ENCODE measurements at places on chromosomes 16 and 17.

GRCh38 chr16:50309527-50310307 is 43.4 kb downstream of the ADCY7 start:
- DNase-seq: no peak

GRCh38 chr17:39660397-39661385 is 4.5 kb upstream of the TCAP start:
- DNase-seq: no peak

DNA sequence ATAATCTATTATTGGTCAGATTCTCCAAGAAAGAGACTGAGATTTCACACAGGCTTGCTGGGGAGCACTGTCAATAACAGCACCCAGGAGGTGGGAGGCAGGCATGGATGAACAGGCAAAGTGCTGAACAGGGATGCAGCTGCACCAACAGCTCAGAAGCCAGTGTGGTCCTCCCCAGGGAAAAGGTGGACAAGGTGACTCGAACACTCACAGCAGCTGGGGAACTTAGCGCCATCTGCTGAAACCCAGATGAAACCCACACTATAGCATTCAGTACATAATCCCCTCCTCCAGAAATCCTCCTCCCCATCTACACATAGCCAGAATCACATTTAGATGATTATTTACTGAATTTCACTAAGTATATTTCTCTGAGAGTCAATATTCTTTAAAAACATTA is 255.2 kb upstream of the WSB1 start:
- no peak for DNase-seq

DNA sequence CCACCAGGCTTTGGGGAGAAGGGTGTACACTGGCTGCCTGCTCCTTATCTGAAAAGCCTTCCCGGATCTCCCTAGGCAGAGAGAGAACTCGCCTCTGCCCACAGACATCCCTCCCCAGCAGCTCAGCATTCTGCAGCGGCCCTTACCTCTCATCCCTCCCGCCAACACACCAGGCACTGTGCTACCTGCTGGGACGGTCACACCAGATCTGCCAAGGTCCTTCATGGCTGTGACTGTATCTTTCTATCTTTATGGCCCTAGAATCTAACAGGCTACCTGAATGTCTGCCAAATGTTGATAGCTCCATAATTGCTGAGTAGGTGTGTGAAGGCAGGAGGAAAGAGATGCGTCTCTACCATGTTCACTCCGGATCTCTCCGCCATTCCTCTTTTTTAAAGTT is 7.9 kb downstream of the TSNAXIP1 start:
- no peak for DNase-seq

GRCh38 chr16:27779641-27780164 is 229.8 kb downstream of the KATNIP start:
- no peak for DNase-seq

DNA sequence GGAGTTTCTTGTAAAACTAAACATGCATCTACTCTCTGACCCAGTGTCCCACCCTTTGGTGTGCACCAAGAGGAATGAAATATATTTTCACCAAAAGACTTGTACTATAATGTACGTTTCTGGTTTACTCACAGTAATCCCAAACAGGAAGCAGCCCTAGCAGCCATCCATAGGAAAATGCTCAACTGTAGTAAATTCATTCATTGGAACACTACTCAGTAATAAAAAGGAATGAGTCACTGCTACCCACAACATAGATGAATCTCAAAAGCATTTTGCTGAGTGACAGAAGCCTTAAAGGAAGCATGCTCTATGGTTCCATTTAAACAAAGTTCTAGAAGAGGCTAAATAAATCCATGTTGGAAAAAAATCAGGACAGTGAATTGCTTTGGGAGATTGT is 37.6 kb upstream of the DHRS7B start:
- peak; percentile 87 for DNase-seq

DNA sequence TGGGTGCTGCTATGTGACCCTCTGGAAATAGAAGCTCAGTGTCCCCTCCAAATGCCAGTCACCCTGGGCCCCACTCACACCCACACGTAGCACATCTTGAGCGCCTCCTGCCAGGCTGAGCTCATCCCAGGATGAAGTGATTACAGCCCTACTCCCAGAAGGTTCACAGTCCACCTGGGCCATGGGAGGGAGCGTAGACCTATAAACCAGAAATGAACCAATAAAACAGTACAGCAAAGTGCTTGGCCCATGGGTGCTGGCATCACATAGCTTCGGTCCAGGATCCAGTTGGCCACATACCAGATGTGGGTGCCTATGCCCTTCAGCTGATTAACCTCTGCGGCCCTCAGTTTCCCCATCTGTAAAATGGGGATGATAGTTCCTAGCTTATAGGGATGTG is 2.2 kb upstream of the BICDL2 start:
- DNase-seq: no peak

- DNase-seq: no peak
Observed at GRCh38 chr16:1525871-1526607, 7.4 kb upstream of the TMEM204 start.

DNA sequence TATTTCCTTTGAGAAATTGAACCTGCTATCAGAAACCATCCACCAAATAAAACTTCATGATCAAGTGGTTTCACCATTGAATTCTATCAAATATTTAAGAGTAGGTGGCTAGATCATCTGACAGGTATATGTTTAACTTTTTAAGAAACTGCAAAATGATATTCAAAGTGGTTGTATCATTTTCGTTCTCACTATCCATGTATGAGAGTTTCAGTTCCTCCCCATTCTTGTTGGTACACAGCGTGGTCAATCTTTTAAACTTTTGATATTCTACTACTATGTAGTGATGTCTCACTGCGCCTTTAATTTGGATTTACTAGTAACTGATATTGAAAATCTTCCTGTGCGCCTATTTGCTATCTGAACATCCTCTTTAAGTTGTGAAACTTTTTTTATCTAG is 163.7 kb downstream of the CYB561 start:
- DNase-seq: no peak

DNA sequence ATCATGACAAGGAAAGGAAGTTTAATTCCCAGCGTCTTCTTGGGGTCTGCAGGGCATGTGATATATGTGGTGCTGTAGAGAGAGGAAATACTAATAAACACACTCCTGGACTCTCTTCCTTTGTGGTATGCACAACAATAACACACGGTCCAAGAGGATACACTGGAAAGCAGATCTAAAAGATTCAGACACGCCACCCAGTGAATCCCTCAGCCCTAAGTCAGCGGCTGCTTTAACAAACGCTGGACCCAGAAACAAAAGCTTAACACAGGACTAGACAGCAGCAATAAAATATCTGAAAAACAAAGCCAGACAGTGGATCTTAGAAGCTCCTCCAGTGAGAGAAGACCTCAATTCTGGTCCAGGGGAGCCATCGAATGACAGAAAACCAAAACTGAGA is 13.1 kb downstream of the CFAP20 start:
- no peak for DNase-seq

GRCh38 chr16:26374279-26374925 is 682.6 kb downstream of the HS3ST4 start:
- no peak for DNase-seq

DNA sequence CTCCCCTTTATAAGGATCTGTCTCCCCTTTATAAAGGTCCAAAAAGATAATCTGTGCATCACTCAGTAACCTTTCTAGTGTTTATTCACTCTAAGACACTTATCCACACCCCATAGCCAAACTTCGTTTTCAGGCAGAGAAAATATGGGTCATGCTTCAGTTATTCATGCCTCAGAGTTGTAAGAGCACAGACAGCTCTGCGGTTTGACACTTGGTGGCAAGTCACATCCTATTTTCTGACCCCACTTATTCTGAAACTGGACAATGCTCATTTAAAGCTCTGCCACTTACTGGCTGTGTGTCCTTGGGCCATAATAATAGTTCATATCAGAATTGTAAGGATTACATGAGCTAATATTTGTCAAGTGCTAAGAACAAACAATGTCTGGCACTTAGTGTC is 2.0 kb upstream of the KRTAP2-1 start:
- peak; percentile 49 for DNase-seq

DNA sequence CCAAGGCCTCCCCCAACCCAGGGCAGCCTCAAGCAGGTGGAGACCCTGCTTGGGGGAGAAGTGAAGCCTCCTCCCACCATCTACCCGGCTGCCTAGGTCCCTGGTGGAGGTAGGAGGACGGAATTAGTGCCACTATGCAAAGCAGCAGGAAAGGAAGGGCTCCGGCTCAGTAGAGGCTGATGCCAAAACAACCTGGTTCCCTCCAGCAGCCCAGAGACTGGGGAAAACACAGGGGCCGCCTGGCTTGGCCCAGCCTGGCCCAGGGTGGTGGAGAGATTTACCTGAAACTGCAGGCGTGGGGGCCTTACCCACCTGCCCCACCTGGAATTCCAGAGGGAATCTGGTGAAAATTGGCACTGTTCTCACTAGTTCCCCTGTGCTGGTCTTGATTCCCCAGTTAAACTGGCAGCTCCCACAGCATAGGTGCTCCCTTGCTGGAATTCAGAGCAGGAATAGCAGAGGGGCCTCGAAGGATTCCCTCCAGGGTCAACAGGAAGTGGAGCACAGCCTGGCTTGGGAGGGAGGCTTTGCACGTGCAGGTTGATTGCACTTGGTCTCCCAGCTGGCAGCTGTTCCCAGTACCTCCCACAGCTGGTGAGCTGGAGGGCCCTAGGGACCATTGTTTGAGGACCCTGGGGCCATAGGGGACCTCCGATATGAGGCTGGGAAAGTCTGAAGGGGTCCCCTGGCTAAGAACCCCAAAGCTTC is 4.5 kb downstream of the CD79B start:
- no peak for DNase-seq

- no peak for DNase-seq
Observed at GRCh38 chr16:79592186-79592585, 8.4 kb downstream of the MAF start.

- DNase-seq: no peak
Observed at GRCh38 chr17:30552994-30553566, 75.9 kb downstream of the GOSR1 start.

GRCh38 chr17:75240394-75241142 is 20.8 kb downstream of the GGA3 start:
- no peak for DNase-seq

- peak; percentile 68 for DNase-seq
Observed at GRCh38 chr17:62704381-62704971, 77.0 kb downstream of the MRC2 start.

GRCh38 chr16:88730632-88731607 is 24.6 kb downstream of the CTU2 start:
- no peak for DNase-seq

- no peak for DNase-seq
Observed at GRCh38 chr17:34305061-34305460, 14.2 kb upstream of the CCL8 start.

GRCh38 chr16:21566891-21567414 is 32.4 kb upstream of the METTL9 start:
- DNase-seq: no peak

GRCh38 chr17:75822119-75822799 is 21.9 kb downstream of the UNC13D start:
- no peak for DNase-seq

DNA sequence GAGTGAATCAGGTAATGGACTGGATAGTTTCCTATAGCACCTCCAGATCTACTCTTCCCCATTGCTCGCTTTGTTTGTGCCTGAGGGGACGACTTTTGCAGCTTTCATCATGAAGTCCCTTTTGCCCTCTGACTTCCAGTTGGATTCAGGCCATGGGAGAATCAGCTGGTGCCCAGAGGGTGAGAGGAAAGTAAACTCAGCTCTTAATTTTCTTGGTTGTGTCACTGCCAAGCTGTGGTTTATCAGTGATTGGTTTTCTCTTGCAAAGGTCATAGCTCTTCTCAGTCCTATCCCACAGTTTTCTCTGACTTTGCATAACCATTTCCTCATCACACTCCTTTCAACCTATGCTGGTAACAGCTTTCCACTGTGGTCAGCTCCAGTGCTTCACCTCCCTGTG is 200.1 kb downstream of the KCNJ2 start:
- peak; percentile 87 for DNase-seq

- DNase-seq: no peak
Observed at GRCh38 chr17:35953720-35954119, 10.2 kb upstream of the LYZL6 start.

DNA sequence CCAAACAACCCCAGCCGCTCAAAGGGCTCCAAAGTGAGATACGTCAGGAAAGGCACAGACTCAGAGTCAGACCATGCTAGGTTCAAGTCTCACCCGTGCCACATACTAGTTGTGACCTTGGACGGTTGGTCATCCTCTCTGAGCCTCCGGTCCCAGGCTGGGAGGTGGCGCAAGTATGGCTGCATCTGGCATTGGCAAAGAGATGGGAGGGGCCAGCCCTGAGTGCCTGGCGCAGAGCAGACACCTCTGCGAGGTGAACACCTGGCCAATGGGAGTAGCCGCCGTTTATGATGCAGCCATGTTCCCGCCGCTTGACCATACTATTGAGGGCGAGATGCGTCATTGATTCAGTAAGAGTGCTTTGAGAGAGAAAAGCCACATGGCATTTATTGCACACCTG is 97.8 kb upstream of the PLCG2 start:
- no peak for DNase-seq

- DNase-seq: no peak
Observed at GRCh38 chr16:56047307-56048234, 143.7 kb upstream of the GNAO1 start.

GRCh38 chr16:10578474-10579316 is 1.7 kb downstream of the EMP2 start:
- DNase-seq: no peak

GRCh38 chr17:59244081-59244480 is 23.8 kb downstream of the GDPD1 start:
- no peak for DNase-seq

DNA sequence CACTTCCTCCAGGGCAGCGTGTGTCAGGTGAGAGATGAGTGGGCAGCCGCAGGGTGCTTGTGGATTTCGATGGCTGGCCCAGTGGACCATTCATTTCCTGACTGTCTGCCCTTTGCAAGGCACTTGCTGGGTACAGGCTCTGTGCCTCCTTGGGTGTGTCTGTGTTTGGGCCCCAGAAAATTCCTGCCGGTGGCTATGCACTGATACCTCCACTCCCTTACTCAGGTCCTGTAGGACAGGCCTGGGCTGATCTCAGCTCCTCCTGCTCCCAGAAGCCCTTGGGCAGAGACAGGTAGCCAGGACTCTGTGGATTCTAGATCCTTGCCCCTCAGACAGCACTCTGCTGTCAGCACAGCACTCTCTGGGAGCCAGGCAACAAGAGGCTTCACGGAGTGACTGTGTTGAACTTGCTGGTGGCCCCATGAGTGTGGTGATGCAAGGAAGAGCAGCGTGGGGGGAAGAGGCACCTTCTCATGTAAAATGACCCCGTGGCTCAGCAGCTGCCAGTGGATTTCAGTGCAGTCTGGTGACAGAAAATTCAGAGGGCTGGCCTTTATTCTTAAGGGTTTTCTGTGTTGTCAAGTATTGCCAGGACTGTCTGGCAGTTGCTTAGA is 29.0 kb downstream of the PGS1 start:
- no peak for DNase-seq

GRCh38 chr16:77469634-77470033 is 34.8 kb upstream of the ADAMTS18 start:
- no peak for DNase-seq

DNA sequence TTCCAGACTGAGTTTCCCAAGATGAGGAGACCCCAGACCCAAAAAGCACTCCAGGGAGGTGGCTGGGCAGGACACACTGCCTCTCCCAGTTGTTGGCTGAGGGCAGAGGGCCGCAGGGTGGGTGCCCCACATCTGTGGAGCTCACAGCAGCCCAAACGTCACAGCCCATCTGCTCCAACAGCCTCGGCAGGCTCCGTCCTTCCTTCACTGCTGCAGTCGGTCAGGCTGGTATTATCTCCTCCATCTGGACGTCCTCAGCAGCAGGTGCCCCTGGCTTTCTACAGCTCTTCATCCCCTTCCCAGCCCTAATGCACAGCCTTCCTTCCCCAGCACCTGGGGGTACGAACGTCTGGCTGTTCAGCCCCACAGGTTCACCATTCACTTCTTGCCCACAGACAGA is 55.2 kb downstream of the PRMT7 start:
- DNase-seq: no peak

- DNase-seq: no peak
Observed at GRCh38 chr17:43915559-43915958, 8.2 kb upstream of the MPP2 start.

Data from renal cortical epithelial cell (primary cell).